Cerebellar nuclear complex (tissue), 1 donor: ENCODE measurements at places on chromosomes 1 and 21.
A peak's percentile ranks its signal among the peaks of the same experiment; 100 is the strongest.

GRCh38 chr1:20684651-20685050 lies 23.5 kb upstream of the DDOST start:
- DNase-seq = no peak

DNA sequence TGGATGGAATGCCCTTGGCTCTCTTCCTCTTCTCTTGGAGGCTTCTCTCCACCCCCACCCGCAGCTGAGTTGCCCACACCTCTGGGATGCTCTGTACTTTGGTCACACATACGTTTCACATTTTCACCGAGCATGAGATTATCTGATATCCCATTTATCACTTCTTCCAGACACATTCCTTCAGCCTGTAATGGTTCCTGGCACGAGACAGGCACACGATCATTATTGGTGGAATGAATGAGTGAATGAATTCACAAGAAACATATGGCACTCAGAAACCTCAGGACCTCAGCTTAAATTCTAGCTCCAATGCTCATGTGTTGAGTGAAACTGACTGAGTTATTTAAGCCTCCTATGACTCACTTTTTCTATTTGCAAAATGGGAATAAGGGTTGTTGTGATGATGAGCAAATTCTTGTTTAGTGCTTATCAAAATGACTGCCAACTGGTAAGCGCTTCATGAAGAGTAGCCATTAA lies 242.7 kb upstream of the JUN start:
- no peak for DNase-seq

DNA sequence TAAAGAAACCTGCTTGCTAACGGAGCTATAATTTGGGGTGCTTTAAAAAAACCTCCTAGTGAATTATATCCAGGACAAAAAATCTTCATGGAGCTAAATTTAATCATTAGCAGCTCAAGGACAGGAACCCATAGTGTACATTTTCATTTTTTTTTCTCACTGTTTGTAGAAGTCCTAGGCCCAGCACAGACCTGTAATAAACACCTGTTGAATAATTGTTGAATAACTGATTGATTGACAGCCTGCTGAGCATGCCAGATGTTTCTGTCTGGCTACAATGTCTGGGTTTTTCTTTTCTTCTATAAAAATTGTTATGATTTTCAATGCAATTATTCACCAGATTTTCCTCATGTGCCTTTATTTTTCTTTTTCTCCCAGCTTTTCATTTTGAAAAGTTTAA lies 10.9 kb upstream of the GALNT2 start:
- no peak for DNase-seq

DNA sequence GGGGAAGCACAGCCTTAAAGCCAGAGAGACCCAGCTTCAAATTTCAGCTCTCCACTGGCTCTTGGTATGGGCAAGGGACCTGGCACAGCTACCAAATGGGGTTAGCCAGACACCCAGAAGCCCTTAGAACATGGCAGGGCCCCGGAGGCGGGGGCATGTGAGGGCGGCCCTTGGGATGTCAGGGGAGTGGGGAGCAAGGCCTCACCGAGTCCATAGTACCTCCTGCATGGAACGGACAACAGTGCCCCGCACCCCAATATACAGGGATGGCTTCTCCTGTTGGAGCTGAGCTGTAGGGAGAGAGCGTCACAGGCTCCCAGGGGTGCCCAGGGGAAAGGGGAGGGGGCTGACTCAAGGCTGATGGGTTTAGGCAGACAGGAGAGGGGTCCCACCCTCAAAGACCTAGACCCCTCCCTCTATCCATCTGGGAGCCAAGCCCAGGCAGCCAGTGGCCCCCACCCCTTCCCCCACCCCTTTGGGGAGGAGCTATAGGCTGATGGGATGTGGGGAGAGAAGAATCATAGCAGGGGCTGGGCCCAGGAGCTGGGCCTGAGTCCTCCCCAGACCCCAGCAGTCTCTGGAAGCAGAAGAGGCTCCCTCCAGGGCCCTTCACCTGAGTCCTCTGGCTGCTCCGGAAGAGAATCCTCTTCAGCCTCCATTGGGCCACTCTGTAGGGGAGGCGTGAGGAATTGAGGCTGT lies 16.5 kb downstream of the SPOCD1 start:
- DNase-seq = no peak

DNA sequence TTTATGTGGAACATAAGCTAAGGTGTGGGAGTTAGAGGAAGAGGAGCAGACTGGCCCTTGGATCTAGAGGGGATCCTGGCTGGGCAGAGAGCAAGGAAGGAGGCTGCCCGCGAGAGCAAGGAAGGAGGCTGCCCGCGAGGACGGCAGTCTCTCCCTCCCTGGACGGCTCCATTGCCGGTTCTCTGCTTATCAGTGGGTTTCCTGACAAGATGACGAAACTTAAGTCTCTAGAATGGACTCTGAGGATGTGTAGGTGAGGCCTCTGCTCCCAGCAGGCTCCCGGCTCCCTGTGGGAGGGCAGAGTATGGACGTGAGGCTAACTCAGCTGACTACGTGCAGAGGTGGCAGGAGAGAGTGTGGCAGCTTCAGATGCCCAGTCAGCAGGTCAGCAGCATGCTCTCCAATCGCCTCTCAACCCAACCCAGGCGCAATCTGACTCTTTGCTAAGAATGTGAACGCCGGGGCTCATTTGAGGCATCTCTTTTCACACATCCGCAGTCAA lies 6.1 kb downstream of the MYBPHL start:
- DNase-seq = no peak

- no peak for DNase-seq
Observed at GRCh38 chr1:181661569-181661968, 178.3 kb downstream of the CACNA1E start.

- no peak for DNase-seq
Observed at GRCh38 chr1:228742281-228742860, 7.1 kb downstream of the RHOU start.

DNA sequence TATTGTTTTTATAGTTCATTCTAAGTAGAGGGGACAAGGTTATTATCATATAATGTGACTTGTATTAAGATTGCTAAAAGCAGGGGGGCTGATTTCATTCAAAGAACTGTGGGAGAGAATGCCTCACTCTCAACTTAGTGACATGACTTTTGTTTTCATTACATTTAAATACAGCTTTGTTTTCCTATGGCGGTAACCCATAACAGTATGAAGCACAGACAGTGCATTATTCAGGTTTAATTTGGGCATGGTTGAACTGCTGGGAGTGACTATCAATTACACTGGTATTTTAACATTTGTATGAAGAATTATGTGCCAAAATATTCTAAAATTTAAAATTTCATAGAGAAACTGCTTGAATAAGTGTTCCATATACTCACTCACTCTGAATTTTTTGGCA lies 637.3 kb downstream of the USP25 start:
- no peak for DNase-seq

- no peak for DNase-seq
Observed at GRCh38 chr1:204814166-204814884, 56.3 kb upstream of the NFASC start.

- DNase-seq = no peak
Observed at GRCh38 chr1:241593186-241593585, 47.0 kb downstream of the CHML start.

DNA sequence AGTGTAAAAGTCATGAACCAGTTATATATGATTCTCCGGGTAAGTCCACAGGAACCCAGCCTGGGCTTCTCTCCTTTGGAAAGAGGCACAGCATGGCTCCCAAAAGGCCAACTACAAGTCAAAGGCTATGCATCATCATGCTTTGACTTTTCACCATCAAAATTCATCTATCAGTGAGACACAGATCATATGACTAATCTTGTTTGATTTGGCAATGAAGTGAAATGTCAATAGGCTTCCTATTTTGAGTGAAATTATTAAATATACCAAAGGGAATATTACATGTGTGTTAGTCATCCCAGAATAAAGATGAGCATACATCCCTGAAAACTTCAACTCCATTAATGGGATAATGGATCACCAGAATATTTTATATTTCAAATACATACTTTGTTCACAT lies 83.5 kb upstream of the ADGRL2 start:
- DNase-seq = no peak

DNA sequence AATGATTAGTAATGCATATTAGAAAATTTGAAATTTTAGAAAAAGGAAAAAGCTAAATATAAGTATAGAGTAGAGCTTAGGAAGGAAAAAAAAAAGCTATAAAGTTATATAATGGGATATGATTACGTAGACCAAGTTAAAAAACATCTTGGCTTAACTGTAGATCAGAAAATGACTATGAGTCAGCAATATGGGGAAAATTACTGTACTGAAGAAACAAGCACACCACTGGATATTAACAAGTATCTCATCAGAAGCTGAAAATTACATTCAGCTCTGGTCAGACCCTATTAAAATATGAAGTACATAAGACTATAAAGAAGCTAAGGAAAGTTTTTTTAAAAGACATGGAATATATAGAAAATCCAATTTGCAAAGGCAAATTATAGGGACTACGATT lies 19.5 kb downstream of the DNAJC8 start:
- no peak for DNase-seq

DNA sequence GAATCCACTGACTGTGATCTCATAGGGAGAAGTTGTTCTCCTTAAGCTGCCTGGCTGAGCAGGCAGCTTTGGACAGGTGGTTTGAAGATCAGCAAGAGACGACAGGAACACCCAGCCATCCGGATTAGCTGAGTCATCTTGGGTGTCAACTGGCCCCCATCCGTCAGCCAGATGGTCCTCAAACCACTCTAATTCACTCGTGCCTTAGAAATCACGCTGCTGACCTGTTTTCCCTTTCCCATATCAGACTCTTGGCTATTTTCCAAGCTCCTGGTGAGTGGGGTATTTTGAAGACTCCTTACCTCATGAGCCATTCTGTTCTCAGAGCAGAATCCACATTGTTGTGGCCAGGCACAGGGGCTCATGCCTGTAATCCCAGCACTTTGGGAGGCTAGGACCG lies 149.1 kb upstream of the L1TD1 start:
- peak; percentile 97 for DNase-seq

GRCh38 chr1:236670060-236670459 lies 16.2 kb upstream of the ACTN2 start:
- DNase-seq = no peak

- DNase-seq = no peak
Observed at GRCh38 chr1:158809256-158809655, 21.9 kb upstream of the MNDA start.

DNA sequence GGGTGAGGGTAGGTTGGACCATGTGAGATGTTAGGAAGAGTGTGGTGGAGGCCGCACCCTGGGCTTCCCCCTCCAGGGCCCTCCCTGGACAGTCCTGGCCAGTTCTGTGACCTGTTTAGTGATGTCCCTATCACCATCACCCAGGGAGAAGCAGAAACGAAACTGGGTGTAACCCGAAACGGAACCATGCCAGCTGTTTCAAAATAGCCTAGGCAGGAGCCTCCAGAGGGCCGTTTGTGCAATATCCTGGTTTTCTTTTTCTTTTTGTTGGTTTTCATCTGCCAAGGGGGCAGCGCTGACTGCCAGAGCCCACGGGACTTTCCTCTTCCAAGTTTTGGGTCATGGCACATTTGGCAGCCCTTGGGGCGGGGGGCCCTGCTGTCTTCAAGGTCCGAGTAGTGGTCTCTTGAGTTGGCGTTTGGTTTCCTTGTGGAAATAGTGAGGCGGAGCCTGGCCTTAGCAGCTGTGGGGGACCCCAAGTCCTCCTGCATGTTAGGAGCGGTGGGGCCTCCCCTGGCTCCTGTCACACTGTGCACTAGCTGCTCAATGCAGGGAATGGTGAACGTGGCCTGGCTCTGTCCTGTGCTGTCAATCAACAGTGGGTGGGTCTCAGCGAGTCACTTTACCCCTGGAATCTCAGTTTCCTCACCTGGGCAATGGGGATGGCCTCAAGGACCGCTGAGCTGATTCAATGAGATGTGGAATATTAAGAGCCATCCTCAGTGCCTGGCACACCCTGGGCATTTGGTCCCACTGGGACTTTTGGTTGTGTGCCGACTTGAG lies 90.7 kb downstream of the ARHGEF10L start:
- DNase-seq = no peak

DNA sequence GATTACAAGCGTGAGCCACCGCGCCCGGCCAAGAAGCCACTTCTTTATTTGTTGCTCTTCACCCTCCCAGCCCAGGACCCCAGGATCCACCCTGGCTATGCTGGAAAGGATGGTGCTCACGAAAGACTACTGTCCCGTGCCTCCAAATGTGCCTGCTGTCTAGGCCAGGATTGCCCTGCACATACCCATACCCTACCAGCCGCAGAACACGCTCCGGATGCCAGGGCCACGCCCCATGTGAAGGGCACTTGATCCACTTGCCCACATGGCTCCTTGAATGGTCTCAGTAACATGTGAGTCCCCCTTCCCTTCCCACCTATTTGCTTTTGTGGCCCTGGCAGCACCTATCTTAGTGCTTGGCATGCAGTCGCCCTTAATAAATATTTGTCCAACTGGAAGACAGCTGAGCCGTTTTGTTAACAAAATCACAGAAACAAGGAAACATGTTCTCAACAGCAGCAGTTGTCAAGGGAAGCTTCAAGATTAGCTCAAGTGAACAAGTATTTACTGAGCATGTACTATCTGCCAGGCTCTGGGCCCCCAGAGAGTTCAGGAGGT lies 13.8 kb upstream of the UBXN10 start:
- no peak for DNase-seq

DNA sequence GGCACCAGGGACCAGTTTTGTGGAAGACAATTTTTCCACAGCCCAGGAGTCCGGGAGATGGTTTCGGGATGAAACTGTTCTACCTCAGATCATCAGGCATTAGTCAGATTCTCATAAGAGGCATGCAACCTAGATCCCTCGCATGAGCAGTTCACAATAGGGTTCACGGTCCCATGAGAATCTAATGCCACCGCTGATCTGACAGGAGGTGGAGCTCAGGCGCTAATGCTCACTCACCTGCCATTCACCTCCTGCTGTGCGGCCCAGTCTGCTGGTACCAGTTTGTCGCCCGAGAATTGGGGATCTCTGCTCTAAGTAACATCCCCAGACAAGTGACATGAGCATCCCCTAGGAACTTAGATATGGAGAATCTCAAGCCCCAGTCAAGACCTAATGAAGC lies 180.7 kb downstream of the COQ8A start:
- no peak for DNase-seq

DNA sequence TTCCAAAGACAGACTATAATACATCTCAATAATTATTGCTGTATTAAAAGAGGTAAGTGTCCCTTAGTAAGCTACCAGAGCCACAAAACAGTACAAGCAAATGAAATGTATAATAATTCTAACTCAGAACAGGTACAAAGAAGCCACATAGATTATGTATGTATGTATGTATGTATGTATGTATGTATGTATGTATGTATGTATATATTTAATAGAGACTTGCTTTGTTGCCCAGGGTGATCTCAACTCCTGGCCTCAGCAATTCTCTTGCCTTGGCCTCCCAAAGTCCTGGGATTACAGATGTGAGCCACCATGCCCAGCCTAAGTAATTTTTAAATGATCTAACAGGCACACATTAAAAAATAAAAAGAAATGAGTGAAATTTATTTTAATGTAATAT lies 86.9 kb downstream of the EPS15 start:
- no peak for DNase-seq
